Stimulated activated CD4-positive, alpha-beta T cell treated with anti-CD3 and anti-CD28 coated beads, Interleukin-2, amount 100 ng/mL, for 24 hours (primary cell): ENCODE measurements at places on chromosomes 6 and 20.

GRCh38 chr20:39699166-39699725 lies 737.1 kb downstream of the DHX35 start:
- no peak for DNase-seq

GRCh38 chr20:59782986-59783640 lies 150.3 kb downstream of the SYCP2 start:
- DNase-seq = peak; percentile 62

- DNase-seq = no peak
Measured at GRCh38 chr6:5205035-5205507, 55.7 kb downstream of the LYRM4 start.

- DNase-seq = no peak
Measured at GRCh38 chr20:59040667-59041066, 1.9 kb downstream of the PRELID3B start.

DNA sequence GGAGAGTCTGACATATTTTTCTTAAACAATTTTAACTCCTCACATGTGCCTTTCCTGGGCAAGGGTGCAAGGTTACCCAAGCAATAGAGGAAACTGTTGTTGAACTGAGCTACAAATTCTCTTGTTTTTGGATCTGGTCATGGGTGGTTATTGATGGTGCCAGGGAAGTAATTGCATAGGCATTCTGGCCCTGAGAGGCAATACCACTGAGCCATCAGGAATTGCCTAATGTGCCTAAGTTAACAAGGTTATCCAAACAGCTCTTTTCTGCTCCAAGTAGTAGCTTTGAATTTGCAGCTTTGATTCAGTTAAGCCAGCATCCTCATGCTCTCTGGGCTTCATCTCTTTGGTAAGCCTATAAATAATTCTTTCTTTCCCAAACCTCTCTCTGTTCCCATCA lies 266.0 kb upstream of the BTBD3 start:
- DNase-seq = no peak

DNA sequence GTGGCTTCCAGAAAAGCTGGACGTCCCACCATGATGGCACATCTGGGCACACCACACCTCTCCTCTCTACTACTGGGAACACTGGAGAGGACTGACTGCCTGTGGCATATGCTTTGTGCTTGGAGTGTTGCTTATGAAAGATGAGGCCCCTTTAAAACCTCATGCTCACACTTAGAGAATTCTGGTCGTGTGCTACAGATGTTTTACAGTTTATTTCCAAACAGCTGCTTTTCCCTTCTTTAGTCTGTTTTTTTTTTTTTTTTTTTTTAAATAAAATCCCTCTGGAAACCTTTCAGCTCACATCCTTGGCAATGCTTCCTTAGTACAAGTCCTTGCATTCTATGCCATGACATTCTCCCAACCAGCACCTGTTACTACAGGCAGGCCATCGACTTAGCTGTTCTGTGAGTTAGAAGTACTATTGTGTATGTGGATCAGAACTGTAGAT lies 60.3 kb downstream of the BMP6 start:
- no peak for DNase-seq

DNA sequence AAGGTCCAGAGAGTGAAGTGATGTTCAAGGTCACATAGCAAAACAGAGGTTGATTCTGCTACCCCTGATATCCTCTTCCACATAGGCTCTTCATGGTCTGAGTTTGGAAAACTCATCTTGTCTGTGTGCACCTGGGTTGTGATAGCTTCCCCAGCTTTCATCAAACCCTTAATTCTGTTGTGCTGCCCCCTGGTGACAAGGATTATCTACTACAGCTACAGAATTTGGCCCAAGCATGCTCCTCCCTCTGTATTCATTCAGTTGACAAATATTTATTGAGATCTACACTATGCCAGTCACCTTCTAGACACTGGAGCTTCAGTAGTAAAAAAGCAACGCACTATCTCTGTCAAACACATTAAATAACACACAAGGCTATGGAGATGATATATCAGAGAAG lies 50.4 kb downstream of the SMPDL3A start:
- DNase-seq = peak; percentile 42

DNA sequence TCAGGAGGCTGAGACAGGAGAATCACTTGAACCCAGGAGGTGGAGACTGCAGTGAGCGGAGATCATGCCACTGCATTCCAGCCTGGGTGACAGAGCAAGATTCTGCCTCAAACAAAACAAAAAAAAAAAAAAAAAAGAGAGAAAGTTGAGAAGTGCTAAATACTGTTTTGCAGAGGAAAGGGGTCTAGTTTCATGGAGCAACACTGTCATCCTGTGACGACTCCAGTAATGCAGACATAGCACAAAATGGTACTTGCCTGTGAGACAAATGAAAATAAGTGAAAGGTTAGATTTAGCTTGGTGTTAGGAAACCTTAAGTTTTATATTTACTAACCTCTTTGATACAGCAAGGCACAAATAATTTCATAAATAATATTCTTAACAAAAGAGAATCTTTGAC lies 29.7 kb downstream of the CEP162 start:
- DNase-seq = no peak

- DNase-seq = no peak
Measured at GRCh38 chr6:163745536-163746400, 331.2 kb downstream of the QKI start.

GRCh38 chr20:19808498-19808897 lies 50.4 kb downstream of the RIN2 start:
- no peak for DNase-seq

GRCh38 chr6:119166024-119166784 lies 87.7 kb upstream of the FAM184A start:
- DNase-seq = no peak

DNA sequence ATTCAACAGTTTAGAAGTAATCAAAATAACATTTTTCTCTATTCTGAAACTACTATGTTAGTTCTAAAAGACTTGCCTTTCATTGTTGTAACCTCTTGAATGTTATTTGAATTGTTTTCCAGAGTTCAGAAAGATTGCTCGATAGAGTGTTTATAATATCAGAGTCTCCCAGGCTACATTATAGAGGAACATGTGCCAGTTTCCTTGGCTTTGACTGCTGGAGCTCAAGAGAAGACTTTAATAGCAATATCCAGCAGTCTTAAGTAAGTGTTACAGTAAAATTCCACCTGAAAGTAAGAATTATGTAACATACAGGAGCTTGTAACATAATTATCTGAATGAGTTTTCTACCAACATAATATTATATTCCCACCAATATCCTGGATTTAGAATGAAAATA lies 991.8 kb upstream of the ADGRB3 start:
- DNase-seq = no peak

DNA sequence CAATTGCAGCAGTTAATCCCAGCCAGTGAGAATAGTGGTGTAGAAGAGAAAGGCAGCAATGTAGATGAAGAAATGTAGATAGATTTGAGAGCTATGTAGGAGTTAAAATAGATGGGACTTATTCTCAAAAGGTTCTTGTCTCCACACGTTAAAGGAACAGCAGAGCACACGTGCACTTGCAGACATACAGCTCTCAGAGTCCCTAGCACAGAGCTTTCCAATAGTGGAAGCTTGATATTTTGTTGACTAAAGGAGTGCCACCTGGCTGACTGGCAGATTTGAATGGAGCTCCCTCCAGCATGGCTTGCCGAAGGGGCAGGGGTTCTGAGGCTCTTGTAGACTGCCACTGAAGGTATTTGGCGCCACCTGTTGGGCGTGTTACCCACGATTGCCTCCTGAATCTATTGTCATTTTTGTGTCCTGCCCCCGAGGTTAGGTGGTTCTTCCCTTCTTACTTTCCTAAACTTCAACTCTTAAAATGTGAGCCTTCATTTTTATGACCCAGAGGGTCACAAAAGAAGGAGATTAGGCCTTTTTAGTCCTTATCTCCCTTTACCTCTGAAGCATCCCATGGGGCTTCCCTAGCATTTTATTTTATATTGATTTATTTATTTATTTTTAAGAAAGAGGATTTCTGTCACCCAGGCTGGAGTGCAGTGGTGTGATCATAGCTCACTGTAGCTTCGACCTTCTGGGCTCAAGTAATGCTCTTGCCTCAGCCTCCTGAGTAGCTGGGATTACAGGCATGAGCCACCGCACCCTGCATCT lies 16.4 kb downstream of the BRD2 start:
- peak; percentile 95 for DNase-seq

DNA sequence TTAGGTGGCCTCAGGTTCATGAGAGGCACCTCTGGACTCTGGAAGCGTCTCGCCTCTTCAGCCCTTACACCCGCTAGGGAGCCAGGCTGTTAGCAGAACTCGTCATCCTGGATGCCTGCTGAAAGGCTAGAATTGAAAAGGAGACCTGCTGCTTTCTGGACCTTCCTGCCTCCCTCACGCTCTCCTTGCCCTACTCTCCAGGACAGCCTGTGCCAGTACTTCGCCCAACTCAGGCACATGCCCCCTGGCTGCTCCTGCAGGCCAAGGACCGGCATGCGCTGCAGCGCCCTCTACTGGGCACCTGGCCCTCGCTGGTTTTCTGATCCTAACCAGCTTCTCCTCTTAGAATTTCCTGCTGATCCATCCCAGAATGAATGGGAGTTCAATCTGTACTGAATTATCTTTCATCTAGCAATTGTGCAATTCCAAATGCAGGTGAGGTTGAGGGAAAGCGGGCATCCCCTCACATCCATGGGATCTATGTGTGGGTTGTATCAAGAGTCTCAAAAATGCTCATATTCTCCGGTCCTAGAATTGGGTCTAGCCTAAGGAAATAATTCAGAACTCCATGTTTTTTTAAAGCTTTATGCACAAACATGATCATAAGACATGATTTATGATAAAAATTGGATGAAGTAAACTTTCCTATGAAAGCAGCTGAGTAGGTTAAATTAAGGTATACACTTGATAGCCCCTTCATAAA lies 78.0 kb downstream of the PTPN1 start:
- peak; percentile 85 for DNase-seq

DNA sequence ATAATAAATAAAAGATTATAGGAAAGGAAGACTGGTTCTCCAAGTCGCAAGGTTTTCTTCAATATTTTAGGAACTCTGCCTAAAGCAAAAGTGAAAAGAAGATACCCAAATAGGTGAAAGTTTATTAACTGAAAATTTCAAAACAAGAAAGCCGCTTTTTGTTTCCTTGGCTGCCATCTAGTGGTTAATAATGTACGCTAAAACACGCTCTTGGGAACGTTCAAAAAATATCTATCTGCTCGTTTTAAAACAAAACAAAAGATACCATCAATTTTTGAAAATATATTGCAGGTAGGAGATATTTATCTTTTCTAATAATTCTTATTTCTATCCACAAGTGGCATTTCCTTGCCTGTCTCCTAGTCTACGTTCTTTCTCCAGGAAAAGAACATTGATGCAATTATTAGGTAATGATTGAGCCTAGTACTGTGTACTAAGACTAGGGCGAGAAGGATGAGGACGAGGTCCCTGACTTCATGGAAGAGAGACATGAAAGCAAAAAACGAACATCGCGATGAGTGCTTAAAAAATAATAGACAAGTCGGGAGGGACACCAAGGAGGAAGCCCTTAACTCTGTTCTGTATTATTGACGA lies 97.2 kb downstream of the SPTLC3 start:
- no peak for DNase-seq
